ENCODE measurements at places on chromosomes 11 and 22.

- DNase-seq, result no peak
Measured at GRCh38 chr11:61971248-61972111, 4.0 kb upstream of the FTH1 start.

DNA sequence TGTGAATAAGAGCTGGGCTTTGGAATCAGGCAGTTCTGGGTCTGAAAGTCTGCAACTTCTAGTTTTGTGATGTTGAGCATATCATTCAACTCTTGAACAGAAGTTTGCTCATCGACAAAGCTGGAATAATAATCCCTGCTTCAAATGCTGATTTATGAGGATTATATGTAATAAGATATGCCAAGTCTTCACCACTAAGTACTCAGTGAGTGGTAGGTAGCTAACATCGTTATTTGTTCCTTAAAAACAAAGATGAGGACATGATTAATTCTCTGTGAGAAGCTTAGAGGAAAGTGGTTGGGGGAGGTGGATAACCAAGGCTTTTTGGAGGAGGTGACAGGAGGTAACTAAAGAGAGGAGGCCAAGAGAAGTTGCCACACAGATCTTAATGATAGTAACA lies 96.5 kb downstream of the ME3 start:
- no peak for DNase-seq

- no peak for DNase-seq
Measured at GRCh38 chr11:78254268-78254667, 65.5 kb downstream of the USP35 start.

GRCh38 chr11:123576501-123576900 lies 77.9 kb downstream of the SCN3B start:
- DNase-seq, result no peak

GRCh38 chr11:32659672-32660071 lies 76.0 kb downstream of the EIF3M start:
- DNase-seq, result no peak

DNA sequence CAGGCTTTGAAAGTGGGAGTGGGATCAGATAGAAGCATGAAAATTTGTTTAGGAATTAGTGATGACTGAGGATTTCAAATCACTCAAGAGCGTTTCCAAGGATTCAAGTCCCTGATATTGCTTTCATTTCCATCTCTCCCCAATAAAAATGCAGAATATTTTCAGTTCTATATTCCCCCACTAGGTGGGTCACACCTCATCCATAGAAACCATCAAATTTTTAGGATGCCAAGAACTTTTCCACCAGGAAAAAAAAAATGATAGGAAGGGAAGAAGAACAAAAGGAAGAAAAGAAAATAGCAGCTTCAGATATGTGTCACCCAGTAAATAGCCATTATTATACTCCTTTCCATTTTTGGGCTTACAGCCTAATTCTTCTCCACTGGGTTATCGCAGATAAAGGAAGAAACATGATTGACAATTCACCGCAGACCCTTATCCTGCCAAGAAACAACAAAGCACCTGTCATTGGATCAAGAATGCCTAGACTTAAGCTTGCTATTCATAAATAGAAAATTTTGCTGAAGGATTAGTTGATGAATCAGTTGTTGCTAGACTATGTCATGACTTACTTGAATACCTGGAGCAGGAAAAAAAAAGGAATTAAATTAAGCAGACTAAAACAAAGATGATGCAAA lies 30.3 kb upstream of the OR10D3 start:
- DNase-seq, result no peak

DNA sequence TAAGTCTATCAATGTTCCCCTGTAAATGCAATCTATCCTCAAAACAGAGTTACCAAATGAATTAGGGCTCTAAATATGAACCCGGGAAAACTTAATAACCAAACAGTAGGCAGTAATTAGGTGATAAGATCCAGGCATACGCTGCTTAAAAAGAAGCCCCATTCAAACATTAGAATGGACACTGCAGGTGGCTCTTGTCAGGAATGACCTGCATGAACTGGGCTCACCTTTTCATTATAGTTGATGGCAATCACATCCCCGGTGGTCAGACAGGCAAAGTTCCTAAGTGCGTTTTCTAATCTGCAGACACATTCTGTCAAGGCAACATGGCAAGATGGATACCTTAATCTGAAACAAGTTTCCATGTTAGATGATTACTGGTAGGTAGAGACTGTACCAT lies 14.0 kb downstream of the UFD1 start:
- no peak for DNase-seq

DNA sequence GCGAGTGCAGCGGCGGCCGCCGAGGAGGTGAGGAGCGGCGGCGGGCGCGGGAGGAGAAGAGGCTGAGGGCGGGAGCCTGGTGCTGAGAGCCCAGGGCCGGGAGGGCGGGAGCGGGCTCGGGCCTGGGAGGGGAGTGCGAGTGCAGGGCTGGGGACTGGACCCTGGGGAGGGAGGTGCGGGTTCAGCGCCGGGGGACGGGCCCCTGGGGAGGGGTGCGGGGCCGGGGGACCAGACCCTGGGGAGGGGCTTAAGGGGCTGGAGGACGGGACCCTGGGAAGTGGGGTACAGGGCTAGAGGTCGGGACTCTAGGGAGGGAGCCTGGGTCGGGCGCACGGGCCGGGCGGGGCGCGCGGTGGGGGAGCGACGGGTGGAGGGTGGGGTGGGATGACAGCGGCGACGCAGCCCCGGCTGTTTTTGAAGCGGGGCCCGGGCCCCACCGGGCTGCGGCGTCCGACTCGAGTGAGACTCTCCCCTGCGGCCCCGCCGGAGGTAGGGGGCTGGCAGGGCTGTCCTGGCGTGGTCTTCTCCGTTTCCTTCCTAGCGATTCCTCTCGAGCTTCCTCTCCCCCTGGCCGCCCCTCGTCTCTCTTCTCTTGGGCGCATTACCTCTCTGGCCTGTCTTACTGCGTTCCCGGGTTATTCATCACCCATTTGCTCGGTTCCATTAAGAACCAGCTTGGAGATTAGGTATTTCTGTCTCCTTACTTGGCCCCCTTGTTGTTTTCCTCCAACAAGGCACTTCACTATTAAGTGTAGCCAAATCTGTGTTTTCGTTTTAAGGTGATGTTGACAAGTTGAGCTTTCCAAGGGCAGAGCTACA lies 754 bp downstream of the NUP50 start:
- DNase-seq, result no peak

- DNase-seq, result no peak
Measured at GRCh38 chr11:68354148-68354872, 41.9 kb downstream of the LRP5 start.

GRCh38 chr11:77879218-77879617 lies 58.3 kb downstream of the AAMDC start:
- DNase-seq, result no peak

DNA sequence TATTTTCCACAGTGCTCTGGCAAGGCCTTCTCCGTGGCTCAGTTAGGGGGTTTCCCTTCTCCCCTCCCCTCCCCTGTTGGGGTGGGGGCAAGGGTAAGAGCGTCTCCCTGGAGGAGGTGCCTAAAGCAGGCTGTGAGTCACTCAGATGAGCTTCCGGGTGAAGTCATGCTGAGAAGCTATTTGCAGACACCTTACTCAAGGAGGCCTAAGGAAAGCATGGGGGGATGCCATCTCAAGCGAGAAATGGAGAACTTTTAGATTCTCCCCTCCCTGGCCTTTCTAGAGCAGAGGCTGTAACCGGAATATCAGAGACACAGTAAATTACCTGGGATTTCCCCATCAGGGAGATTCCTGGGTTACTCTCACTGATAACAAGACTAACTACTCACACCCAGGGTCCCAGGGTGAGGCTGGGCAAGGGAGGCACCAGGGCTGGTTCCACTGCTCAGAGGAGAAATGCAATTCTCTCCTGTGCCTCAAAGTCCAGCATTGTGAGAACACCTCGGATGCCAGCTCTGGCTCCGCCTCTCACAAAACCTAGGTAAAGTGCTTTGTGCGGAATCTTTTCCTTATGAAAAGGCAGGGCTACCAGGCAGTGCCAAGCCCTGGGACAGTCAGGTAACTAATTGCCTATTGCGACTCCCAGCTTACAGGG lies 123.6 kb downstream of the ABTB2 start:
- DNase-seq, result no peak

GRCh38 chr11:31441296-31441695 lies 68.1 kb downstream of the IMMP1L start:
- no peak for DNase-seq

DNA sequence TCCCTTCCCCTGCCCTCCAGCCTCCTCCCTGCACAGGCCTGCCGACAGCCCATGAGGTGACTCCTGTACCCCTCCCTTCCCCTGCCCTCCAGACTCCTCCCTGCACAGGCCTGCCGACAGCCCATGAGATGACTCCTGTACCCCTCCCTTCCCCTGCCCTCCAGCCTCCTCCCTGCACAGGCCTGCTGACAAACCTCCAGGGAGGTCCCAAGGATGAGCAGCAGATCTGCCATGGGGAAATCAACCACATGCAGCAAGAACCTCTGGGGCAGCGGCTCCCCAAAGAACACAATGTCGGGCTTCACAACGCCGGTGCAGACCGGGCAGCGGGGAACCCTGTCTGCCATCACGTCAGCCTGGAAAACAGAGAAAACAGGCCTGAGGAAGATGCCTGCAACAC lies 12.3 kb downstream of the SIRT3 start:
- no peak for DNase-seq

DNA sequence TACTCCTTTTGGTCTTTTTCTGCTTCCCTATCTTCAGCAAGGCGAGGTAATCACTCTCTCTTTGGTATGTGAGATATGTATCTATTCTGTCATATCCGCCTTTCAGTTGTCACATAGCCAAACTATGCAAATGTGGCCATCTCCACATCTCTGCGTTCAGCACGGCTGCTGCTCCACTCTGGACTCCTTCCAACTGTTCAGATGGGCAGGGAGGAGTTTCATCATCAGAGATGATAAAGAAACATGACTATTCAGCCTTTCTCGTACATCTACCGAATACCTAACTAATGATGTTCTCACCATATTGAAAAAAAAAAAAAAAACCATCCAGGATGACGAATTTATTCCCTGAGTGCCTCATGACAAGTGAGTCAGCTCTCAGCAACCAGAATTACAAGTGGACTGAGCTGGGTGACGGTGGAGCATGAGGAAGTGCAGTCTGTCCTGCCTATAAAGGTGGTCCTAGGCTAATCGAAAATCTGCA lies 899.6 kb downstream of the OPCML start:
- no peak for DNase-seq

GRCh38 chr11:73968356-73968966 lies 14.2 kb downstream of the UCP2 start:
- no peak for DNase-seq

DNA sequence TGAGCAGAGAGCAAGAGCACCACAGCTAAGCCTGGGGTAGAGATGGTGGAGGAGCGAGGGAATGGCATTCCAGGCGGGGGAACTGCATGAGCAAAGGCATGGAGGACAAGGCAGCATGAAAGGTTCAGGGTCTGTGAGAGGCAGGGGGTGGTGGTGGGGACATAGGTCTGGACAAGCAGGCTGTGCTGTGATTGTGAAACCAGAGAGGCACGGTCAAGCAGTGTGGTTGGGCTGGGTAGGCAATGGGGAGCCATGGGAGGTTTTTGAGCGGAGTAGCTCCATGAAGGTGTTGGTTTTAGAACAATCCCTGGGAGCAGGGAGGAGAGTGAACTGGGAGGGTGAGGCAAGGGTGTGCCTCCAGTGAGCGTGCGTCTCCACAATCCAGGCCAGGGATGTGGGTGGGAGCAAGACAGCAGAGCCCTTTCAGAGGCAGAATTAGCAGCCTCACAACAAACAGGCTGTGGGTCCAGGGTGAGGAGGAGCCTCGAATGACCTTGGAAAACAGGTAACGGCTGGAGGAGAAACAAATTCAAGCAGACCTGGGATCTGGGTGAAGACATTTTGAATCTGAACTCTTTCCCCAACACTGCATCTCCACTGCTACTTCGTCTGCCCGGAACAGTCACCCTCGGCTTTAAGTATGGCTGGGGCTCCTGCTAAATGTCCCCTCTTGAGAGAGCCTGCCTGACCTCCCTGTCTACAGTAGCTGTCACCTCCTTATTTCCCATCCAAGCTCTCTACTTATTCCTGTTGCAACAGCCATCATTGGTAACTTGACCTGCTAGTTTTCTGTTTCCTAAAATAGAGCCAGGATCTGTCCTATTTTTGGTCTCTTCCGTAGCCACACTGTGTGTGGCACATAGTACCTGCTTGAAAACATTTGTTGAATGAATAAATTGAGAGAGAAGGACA lies 27.0 kb upstream of the TSPAN18 start:
- no peak for DNase-seq

DNA sequence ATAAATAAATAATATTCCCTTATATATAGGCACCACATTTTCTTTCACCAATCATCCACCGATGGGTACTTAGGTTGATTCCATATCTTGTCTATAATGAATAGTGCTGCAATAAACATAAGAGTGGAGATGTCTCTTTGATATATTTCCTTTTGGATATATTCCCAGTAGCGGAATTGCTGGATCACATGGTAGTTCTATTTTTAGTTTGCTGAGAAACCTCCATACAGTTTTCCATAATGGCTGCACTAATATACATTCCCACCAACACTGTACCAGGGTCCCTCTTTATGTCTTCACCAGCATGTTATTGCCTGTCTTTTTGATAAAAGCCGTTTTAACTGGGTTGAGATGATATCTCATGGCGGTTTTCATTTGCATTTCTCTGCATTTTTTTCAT lies 23.6 kb downstream of the PAMR1 start:
- DNase-seq, result no peak

DNA sequence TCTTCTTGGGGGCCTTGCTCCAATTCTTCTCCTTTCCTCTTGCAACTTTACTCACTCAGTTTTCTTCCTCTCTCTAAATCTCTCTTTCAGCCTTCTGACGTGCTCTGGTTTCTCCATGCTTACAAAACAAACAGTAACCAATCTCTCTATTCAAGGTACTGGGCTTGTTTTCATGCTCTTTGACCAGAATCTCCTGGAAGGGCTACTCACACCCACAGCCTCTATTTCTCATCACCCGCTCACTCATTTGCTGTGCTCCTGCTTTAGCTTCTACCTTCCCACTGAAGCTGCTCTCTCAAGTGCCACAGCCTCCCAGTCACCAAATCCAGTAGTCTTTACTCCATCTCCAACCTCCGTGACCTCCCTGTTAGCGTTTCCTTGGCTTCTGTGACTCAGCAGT lies 60.4 kb downstream of the SERGEF start:
- DNase-seq, result no peak

Measured in NCI-H187 treated with DMSO at 0.1 percent for 48 hours (cell line).